MV-4-11 (cell line): ENCODE measurements at places on chromosomes 5 and 9.

DNA sequence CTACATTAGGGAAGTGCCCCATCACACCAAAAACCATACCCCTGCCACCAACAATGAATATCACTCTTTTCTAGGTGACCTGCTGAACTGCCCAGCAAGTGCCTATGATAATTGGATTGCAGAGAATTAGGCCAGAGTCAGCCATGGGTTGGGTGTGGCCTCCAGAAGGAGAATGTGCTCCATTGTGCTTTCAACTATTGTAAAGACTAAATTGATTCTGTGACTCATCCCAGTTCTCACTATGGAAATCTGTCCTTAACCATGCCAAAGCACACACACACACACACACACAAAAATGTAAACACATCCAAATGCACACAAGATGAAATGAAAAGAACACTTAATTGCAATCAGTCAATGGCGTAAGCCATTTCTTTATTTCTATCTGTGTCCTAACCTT, 25.7 kb downstream of the DRD1 start:
- no peak for DNase-seq

DNA sequence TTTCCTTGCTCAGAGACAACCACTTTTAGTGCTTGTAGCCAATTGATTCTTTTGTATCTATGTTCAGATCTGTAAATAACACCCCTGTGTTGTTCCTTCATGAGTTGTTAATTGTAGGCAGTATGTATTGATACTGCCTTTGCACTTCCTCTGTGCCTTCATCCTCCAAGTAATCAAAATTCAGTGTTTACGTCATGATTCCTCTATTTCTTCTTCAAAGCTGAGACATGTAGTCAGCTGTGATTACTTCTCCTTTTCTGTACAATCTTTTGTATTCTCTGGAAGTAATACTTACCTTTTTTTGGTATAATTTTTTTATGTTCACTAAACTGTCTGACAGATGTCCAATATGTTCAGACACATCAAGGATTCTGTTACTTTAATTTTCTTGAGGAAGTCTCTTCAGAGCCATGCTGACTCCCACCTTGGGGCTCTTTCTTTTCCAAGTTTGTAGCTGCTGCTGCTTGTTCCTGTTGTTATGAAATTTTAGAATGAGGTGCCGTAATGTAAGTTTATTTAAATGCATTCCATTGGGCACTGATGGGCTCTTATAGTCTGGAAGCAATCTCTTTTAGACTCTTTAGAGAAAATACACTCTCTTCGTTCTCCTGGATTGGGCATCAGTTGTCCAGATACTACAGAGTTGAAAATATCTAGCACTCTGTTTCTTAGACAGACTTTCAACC, 30.5 kb upstream of the LRRC70 start:
- peak; percentile 54 for DNase-seq

DNA sequence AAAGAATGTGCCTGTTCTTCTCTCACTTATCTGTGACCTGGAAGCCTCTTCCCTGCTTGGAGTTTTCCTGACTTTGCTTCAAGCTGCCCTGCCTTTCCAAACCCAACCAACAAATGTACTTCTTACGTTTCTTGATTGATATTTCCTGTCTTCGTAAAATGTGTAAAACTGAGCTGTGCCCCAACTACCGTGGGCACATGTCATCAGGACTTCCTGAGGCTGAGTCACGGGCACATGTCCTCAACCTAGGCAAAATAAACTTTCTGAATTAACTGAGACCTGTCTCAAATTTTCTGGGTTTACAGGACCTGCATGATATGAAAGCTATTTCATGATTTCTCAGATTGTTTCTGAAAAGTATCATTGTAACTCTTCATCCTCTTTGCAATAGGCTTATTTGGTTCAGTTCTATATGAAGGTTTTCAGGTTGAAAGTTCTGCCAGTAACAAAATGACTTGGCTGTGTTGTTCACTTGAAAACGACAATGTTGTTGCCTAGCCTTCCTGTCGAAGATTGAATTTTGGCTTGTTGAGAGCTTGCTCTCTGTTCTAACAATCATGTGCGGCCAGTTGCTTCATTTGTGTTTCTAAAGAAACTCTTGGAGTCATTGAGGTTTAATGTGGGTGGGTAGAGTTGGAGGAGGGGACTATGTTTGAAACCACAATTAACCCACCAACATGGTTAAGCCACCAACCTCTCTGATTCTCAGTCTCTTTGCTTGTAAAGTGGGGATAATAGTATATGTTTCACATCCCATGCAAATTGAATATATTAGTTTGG, 145.6 kb downstream of the FBXL7 start:
- peak; percentile 22 for DNase-seq

DNA sequence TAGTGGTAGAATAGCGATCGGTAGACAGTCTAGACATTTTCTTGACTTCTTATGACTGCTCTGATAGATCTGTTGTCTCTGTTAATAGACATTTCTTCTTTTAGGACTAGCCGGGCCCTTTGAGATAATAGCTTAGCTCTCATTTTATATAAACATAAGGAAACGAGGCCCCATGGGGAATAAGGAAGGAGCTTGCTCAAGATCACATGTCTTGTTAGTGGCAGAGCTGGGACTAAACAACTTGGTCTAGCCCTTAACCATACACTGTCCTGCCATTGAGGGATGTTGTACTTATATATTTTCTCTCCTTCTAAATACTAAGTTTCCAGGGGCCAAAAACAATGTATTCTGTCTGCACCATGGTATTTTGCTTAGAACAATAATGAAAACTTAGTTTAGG, 140.0 kb downstream of the GCNT1 start:
- DNase-seq = no peak

- DNase-seq = no peak
Measured at GRCh38 chr9:121772600-121773285, 121.3 kb downstream of the DAB2IP start.

- DNase-seq = no peak
Measured at GRCh38 chr9:110499608-110500007, 79.9 kb downstream of the SVEP1 start.
